ENCODE measurements at places on chromosomes 1 and 21.

GRCh38 chr1:214569357-214570004, 18.1 kb upstream of the PTPN14 start:
- no peak for DNase-seq

GRCh38 chr1:77900687-77901293, 12.4 kb downstream of the NEXN start:
- no peak for DNase-seq

- no peak for DNase-seq
These were observed 94.5 kb upstream of the ATP1A1 start for GRCh38 chr1:116278541-116278866.

DNA sequence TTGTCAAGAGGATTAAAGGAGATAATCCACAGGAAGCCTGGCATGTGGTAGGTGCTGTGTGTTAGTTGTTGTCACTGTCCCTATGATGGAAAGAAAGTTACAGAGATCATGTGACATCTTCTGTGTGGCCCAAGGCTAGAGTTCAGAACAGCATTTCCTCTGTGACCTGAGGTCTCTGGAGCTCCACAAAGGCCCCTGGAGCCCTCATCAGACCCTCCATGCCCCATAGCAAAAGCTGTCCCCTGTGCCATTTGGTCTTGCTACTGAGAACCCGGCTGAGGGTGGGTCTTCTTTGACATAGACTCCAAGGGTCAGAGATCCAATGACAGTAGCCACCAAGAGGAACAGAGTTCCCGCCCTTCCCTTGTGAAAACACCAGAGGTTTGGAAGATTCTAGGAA, 8.1 kb downstream of the CELA2B start:
- DNase-seq = no peak

DNA sequence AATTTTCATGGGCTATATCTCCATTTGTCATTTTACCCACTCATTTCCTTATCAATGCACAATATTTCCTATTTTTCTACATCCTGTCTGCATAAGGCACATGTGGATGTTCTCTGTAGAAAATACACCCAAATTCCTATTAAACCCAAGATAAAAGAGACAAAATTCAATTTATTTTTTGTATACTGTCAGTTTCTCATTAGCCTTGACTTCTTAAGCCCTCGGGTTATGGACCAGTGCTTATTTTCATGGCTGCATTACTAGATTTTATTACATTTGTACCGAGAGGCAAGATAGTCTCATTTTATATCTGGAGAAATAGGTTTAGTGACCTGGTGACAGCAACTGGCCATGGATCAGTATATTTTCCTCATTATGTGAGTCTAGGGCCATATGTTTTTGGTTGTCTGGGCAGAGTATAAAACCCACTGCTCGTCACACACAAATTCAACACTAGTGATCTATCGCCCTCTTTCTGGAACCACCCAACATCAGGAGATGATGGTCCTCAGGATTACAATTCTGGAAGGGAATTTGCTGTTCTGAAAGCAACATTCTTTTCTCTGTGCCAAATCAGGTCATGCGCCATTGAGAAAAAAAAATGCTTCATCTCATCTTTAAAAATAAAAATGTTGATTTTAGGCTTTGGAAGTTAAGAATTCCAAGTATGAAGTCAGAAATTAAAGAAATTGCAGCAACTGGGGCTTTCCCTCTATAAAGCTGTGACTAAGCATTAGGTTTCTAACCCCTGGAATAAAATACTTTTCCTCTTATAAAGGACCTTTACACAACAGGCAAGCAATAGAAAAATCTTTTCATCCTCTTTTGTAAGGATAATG, 81.4 kb downstream of the ASTN1 start:
- no peak for DNase-seq

DNA sequence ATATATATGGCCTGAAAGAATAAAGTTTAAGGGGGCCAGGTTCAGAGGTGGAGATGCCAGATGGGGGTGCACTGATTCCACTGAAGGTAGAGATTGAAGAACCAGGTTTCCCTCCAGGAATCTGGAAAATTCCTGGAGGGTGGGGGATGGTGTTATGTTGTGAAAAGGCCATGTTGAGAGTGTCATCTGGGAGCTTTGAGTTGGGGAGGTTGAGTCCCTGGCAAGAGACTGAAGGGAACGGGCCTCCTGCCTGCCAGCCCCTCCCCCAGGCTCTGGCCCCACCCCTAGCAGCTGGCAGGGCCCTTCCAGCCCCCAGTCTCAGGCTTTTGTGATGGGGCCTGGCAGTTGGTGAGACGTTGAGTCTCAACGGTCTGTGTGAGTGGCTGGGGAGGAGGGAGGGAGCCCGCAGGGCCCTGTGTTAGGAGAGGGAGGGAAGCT, 4.1 kb downstream of the PTPRU start:
- no peak for DNase-seq

DNA sequence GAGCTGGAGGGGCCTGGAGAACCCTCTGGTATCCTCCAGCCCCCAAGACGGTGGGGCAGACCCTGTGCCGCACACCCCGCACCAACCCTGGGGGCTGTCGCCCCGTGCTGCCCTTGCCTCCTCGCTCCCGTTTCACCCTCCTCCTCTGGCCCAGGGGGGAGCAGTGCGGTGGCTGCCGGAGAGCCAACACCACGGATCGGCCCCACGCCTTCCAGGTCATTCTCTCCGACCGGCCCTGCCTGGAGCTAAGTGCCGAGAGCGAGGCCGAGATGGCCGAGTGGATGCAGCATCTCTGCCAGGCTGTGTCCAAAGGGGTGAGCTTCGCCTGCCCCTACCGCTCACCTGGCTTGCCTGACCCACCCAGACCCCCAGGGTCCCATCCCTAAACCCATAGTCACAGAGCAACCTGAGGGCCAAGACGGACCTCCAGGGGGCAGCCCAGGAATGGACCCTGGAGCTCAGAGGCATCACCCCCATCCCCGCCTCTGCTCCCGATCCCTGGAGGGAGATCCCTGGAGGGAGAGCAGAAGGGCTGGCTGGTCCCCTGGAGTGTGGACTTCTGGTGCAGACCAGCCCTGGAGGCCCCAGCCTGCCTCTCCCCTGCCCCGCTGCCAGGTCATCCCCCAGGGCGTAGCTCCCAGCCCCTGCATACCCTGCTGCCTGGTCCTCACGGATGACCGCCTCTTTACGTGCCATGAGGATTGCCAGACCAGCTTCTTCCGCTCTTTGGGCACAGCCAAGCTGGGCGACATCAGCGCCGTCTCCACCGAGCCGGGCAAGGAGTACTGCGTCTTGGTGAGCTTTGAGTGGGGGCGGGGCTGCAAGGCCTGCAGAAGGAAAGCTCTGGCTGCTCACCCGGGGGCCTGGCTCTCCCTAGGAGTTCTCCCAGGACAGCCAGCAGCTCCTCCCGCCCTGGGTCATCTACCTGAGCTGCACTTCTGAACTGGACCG, 4.0 kb upstream of the SLC25A34 start:
- no peak for DNase-seq

- DNase-seq = no peak
These were observed 11.4 kb upstream of the MMEL1 start for GRCh38 chr1:2644171-2644570.

- no peak for DNase-seq
These were observed 83.2 kb downstream of the TRIM11 start for GRCh38 chr1:228323401-228323800.

DNA sequence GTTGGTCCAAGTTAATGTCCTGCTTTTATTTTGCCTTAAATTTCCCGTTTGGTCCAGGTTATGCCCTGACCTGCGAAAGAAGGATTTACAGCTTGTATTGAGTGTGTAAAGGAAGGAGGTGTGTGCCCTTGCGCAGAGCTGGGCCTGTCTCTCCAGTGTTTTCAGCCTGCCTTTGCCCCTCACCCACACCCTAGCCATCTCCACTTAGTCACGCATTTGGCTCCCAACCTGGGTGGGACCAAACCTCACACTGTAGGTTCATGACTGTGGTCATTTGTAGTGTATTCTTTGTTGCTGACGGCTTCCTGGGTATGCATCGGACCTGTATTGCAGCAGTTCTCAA, 572 bp upstream of the SRSF10 start:
- DNase-seq = no peak

GRCh38 chr1:72649991-72650390, 367.7 kb upstream of the NEGR1 start:
- no peak for DNase-seq

DNA sequence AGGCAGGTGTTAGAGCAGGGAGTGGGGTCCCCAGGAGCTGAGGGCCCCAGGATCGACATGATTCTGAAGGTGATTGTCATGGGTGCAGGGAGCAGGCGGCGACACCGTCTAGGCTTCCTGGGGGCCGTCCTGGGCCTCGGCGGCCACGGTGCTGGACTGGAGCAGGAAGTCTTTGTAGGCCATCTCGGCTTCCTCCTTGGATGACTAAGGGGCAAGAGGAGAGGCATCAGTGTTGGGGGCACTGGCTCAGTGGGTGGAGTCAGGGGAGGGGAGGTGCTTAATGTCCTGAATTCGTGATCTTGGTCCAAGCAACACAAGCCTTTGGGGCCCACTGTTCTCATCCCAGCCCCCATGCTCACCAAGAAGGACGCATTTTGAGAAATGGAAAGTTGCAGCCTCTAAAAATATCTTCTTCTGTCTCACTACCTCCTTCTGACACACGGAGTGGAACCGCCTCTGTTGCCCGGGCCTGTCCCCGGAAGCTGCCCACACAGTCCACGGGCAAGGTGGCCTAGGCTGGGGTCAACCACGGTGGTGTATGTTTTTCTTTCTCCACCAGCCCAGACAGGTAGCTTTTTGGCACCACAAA, 8.6 kb upstream of the FCMR start:
- no peak for DNase-seq

DNA sequence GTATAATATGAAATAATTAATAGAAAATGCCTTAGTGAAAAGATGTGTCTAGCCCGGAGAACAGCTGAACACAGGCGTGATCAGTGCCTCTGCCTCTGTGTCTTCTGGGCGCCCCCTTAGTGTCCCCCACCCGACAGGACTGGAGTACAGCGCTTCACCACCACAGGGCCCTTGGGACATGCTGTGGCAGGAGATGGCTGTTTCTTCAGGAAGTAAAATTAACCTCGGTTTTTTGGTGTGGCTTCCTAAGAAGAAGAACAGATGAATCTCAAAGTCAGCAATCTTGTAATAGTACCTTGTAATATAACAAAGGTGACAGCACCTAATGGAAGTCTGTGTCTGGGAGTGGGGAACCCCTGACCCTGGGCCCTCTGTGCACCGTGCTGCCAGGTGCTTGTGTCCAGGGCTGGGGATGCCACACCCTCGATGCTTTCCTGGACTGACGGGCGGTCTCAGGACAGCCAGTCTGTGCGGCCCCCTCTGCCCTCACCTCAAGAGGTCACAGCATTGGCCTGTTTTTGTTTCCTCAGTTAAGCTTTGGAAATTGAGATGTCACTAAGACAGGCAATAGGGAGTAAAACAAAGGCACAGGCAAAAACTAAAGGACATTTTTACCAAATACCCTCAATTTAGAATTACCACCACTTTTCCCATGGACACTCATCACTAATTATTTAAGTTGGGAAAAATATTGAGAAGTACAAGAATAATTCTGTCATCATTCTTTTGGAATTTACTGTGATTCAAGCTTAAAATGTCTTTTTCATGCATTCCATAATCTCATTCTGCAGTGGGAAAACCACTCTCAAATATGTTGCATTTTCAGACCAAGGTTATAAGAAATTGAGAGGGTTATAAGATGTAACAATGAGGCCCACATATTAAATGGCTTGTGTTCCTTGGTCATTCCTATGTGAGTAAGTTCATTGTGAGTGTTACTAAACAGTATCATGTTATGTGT, 79.3 kb downstream of the ADARB1 start:
- DNase-seq = no peak

- DNase-seq = no peak
These were observed 132.2 kb downstream of the PTGER3 start for GRCh38 chr1:70915258-70916033.

DNA sequence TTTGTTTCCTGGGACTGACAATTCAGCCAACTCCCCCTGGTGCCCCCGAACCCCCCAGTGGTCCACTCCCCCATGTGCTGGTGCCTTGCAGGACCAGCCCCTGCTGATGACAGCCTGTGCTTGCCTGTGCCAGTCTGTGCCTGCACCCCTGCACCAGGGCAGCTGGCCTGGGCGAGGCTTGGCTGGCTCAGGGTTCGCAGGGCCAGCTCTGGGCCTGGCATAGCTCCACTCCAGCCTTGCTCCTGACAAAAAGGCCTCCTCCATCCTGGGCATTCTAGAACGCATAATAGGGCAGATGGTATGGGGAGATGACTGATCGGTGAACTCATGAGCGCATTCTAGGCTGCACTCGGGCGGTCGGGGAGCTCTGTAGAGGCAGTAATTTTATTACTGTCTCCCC, 5.4 kb downstream of the CNTN2 start:
- no peak for DNase-seq

DNA sequence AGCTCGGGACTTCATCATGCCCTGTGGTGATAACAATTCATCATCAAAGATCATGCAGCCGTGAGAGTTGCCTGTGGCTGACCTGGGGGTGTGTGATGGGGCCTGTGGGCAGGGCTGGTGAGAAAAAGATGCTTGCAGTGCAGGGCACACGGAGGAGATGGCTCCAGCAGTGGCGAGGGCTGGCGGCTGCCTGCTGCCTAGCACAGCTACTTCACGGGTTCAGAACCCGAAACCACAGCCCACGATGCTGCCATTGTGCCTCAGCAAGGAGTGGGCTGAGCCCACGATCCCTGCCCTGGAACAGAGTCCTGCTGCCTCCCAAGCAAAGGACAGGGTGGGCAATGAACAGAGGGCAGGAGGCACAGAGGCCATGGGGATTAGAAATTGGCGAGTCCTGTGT, 631 bp upstream of the KRTAP10-9 start:
- no peak for DNase-seq

DNA sequence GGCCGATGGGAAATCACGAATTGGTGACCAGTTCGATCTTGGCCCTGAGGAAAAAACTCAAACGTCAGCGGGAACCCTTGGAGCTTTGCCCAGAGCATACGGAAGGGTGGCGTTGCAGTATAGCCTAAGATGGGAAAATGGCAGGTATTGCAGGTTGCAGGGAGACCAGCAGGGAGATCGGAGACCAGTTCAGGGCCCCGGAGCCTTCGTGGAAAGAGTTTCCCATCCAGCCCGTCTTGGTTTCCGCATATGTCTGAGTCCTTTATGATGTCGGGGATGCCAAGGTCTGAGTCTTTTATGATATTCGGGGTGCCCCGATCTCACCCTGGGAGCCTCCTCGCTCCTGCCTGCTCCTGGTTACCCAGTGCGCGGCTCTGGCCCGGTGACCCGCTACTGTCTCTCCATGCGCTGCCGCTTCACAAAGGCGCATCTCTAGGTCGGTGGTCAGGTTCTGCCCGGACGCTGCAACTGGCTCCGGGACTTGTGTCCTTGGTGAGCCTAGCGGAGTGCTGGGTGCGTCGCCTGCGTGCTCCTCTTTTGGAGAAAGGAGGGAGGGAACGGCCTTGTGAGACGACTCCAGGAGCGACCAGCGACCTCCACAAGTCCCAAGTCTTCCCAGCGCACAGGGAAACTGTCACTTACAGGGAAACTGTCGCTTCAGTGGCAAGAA, 94.2 kb downstream of the PRKAB2 start:
- no peak for DNase-seq

Data from T follicular helper cell (primary cell).